ENCODE measurements at places on chromosomes 2 and 18. TPM values are rescaled to one million over a fixed set of nuclear protein-coding genes. Genes with fewer than 3 reads are reported as not detected.

NFATC1 gene
- 3.1 TPM for total RNA-seq

IGFBP5 gene
- 213 TPM for total RNA-seq

MLPH gene
- 5.4 TPM for total RNA-seq

DTNA gene
- 19.1 TPM for total RNA-seq

MOGAT1 gene
- total RNA-seq: not detected

STK25 gene
- total RNA-seq: 138 TPM

SULT1C3 gene
- total RNA-seq: not detected

MAP3K19 gene
- not detected for total RNA-seq

OTOS gene
- not detected for total RNA-seq
